CD4-positive, alpha-beta T cell (primary cell): ENCODE measurements at places on chromosomes 13 and 19. TPM values are rescaled to one million over a fixed set of nuclear protein-coding genes. Genes with fewer than 3 reads are reported as not detected.

Gene MAST1
- total RNA-seq: 0.60 TPM

- DNase-seq: no peak
- H3K4me1 ChIP-seq: no peaks in the 10 kb centered on the region
- no peak overlapping the region for H3K4me3 ChIP-seq
- H3K36me3 ChIP-seq: no peaks in the 10 kb centered on the region
Observed at GRCh38 chr13:30972888-30973377, 40.5 kb downstream of the TEX26 start.

GRCh38 chr19:13920940-13921747, 15.1 kb downstream of the CC2D1A start:
- peaks cover 2% of the 10 kb centered on the region for H3K4me1 ChIP-seq
- no peak overlapping the region for H3K4me3 ChIP-seq
- DNase-seq: no peak
- no peak overlapping the region for H3K27ac ChIP-seq
- no peaks in the 10 kb centered on the region for H3K27me3 ChIP-seq

DNA sequence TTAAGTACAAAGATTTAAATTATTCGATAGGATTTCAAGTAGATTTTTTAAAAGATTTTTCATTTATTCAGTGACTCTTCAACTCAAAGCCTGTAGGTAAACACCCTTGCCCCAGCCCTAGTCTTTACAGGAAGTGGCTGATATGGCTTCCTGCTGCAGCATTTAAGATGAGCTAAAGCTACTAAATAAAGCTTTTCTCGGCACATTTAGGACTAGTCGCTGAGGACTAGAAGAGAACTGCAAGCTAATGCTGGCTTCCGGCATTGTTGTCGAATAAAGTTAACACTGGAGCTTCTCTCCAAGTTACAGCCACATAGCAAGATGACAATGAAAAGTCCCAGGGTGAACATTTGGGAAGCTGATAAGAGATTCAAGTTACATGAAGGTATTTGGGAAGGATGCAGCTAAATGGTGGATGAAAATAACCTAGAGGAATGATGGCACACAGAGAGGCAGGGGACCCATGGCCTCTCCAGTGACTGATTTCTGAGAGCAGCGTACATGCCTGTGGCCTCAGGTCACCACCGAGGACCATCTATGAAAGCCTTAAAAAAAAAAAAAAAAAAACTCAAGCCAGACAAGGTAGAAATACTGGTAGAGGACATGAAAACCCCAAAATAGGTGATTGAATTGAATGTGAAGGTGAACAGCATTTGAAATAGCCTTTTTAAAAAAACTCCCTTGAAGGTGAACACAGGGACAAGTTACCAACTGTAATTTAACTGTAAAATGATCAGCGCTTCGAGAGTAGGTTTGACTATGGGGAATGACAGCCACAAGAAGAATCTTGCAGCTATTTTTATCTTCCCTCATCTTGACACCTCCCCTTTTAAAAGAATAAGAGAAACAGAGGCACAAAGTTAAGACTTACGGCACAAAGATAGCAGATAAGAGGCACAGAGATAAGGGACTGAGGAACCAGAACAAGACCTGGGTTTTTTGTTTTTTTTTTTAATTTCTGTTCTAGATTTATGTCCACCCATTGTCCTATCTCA, 155.4 kb downstream of the DCT start:
- H3K4me1 ChIP-seq: peaks cover 54% of the 10 kb centered on the region
- peak; percentile 5 for DNase-seq
- H3K27ac ChIP-seq: peak overlapping the region; percentile 51
- H3K4me3 ChIP-seq: peak overlapping the region; percentile 11

- H3K4me3 ChIP-seq: no peak overlapping the region
- H3K27ac ChIP-seq: no peak overlapping the region
- DNase-seq: no peak
Observed at GRCh38 chr13:39773833-39774232, 118.4 kb downstream of the COG6 start.

DNA sequence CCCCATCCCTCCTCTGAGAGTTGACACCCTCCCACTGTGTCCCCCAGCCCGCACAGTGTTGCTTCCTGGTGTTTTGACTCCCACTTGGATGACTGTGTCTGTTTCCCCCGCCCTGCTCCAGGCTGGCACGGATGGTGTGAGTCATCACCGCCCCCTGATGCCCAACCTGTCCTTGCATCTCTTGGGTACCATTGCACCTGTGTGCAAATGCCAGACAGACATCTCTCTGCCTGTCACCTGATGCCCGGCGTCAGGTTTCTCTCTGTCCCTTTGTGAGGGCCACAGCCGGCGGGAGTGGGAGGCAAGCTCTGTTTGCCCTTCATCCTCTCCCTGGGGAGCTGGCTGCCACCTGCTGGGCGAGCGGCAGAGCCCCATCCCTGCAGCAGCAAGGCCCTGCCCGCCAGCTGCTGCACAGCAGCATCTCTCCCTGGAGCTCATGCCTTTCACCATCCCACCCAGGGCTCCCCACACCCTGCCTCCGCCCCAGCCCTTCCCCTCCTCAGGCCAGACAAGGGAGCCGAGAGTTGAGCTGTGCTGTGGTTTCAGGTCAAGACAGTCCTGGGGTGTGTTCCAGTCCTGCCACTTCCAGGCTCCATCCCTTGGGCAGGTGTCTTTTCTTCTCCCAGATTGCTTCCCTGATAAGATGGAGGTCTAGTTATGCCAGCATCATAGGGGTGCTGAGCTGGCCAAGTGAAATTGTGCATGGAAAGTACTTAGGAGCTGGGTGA, 29.7 kb downstream of the NKPD1 start:
- no peaks in the 10 kb centered on the region for H3K27me3 ChIP-seq
- H3K36me3 ChIP-seq: no peaks in the 10 kb centered on the region
- peaks cover 6% of the 10 kb centered on the region for H3K4me1 ChIP-seq
- no peak overlapping the region for H3K4me3 ChIP-seq
- no peak overlapping the region for H3K27ac ChIP-seq

DNA sequence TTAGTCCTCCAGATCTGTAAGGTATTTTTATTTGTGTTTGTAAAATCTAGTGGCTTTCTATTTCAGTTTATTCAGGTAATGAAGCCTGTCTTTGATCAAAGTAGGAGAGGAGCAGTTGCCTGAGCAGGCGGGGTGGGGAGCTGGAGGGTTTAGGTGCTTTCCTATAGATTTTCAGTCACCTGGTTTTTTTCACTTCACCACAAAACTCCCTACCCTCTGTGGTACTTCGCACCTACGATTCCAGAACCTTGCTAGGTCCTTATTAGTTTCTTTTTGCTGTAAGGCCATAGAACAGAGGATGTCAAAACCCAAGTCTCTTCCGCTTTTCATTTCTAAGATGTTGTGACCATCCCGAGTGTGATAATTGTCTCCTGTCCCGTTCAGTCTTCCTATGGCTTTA, 26.6 kb downstream of the SLAIN1 start:
- no peaks in the 10 kb centered on the region for H3K4me1 ChIP-seq
- no peaks in the 10 kb centered on the region for H3K27me3 ChIP-seq
- no peak overlapping the region for H3K27ac ChIP-seq

DNA sequence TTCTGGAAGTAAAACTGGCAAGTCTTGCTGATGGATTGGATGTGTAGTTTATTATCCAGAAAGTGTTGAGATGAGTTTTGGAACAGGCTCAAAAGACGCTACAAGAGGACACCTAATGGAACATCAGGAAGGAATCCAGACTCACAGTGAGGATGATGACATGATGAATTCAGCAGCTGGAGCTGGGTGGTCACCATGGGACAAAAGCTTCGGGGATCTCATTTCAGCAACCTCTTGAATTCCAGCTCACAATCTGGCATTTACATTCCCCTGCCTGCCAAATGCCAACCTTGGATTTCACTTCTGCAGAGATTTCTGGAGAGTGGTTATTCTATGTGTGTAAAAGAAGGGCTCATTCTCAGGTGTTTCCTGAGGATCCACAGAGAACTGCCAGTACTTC, 288.0 kb upstream of the TMTC4 start:
- no peak overlapping the region for H3K4me3 ChIP-seq
- no peaks in the 10 kb centered on the region for H3K36me3 ChIP-seq
- H3K4me1 ChIP-seq: no peaks in the 10 kb centered on the region
- H3K27ac ChIP-seq: no peak overlapping the region
- no peaks in the 10 kb centered on the region for H3K27me3 ChIP-seq
- DNase-seq: no peak
